ENCODE measurements at places on chromosomes 11 and 22.
A peak's percentile ranks its signal among the peaks of the same experiment; 100 is the strongest.

DNA sequence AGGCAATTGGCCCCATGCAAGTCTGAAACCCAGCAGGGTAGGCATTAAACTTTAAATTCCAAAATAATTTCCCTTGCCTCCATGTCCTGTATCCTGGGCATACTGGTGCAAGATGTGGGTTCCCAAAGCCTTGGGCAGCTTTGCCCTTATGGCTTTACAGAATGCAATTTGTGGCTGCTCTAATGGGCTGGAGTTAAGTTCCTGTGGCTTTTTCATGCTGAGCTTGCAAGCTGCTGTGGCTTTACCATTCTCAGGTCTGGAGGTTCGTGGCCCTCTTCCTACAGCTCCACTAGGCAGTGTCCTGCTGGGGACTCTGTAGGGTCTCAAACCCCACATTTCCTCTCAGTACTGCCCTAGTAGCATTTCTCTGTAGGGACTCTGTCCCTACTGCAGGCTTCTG is 15.0 kb upstream of the BIRC3 start:
- no peak for DNase-seq

GRCh38 chr22:21780259-21780658 is 44.7 kb upstream of the YPEL1 start:
- DNase-seq = no peak

DNA sequence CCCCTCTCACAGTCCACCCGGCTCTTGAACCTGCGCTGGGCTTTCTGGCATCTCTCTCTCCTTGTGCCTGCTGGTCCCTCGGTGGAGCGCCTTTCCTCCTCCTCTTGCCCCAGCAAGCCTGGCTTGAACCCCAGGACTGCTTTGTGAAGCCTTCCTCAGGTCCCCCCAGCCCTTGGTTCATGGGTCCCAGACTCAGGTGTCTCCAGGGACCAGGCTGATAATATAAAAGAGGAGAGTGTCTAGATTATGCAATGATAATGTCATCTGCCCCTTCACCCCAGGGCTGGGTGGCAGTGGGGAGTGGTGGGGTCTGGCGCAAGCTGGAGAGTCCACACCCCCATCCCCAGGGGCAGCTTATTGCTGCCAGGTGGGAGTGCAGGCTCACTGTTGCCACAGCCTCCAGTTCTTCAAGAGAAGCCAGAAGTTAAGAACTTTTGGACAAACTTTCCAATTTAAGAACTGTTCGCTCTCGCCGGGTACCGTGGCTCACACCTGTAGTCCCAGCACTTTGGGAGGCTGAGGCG is 36.6 kb upstream of the PARVG start:
- DNase-seq = no peak

GRCh38 chr22:36816636-36817524 is at the start of gene PVALB:
TSS of gene PVALB (minus strand) at chr22:36817035. CDS start at chr22:36817005, 30 bp downstream.
- DNase-seq = no peak

DNA sequence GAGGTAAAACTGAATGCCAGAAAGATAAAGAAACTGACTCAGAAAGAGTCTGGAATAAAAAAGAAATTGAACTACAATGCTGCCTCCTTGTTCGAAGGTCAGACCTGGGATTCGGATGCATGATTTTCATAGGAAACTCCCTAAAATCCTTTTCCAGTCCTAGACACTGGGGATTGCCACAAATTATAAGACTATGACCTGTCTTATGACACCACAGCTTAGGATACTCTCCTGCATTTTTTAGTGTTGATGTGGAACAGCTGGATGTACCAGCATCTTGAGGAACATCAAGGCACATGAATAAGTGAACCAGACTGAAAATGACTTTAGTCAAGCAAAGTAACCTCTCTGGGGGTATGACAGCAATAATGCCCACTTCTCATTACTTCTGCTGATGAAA is 9.0 kb downstream of the KIRREL3 start:
- DNase-seq = no peak

DNA sequence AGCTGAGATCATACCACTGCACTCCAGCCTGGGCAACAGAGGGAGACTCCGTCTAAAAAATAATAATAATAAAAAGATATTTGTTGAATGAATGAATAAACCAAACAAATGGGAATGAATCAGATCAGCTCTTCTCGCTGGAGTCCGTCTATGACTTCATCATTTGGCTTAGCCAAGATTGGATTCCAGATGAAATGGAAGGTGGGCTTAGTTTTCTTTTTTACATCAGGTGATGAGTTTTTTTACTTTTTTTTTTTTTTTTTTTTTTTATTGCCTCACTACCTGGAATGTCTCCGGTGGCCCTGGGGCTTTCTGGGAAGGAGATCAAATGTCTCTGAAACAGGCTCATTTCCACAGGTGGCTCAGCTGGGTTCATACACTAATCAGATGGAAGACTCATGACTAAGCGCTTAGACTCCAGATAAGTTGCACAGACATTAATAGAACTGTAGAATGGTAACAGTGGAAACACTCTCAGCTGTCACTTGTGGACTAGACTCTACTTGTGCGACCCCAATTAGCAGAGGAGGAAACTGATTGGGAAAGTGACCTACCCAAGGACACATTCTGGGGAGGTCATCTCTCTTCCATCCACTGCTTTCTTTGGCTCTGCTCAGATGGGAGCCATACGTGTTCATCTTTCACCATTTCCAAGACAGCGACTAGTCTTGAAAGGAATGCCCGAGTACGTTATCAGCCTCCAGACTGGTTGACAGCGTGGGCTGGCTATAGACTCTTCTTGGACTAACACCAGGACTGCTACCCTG is 20.5 kb upstream of the RBFOX2 start:
- no peak for DNase-seq

- DNase-seq = no peak
Observed at GRCh38 chr11:114401311-114401710, 845 bp downstream of the RBM7 start.

- peak; percentile 82 for DNase-seq
Observed at GRCh38 chr11:85752890-85753581, 57.9 kb downstream of the SYTL2 start.

DNA sequence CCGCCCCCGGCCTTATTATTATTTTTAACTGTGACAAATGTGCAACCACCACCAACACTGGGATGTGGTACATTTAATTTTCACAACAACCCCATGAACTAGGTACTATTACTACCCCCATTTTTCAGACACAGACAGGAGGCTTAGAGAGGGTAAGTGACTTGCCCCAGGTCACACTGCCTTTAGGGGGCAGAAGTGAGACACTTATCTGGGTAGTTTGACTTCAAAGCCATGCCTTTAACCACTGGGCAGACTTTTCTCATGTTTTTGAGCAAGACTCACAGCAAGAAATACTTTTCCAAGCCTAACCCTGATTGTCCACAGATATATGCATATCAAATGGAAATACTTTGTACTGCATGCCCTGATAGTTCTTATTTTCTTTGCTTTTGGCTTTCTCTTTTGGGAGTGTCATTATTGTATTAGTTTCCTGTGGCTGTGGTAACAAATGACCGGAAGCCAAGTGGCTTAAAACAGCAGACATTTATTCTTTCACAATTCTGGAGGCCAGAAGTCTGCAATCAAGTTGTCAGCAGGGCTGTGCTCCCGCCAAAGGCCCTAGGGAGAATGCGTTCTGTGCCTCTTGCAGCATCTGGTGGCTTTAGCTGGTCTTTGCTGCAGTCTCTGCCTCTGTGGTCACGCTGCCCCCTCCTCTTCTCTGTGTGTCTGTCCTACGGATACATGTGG is 110.8 kb downstream of the GRIK4 start:
- no peak for DNase-seq

GRCh38 chr22:28051091-28051786 is 132.2 kb upstream of the PITPNB start:
- no peak for DNase-seq
